Ammon's horn (tissue), 1 donor: ENCODE measurements at places on chromosomes 2 and 18.

GRCh38 chr2:19500126-19500525 lies 141.7 kb upstream of the OSR1 start:
- no peak for DNase-seq

- DNase-seq: no peak
Observed at GRCh38 chr2:84704505-84705244, 176.2 kb downstream of the TRABD2A start.

DNA sequence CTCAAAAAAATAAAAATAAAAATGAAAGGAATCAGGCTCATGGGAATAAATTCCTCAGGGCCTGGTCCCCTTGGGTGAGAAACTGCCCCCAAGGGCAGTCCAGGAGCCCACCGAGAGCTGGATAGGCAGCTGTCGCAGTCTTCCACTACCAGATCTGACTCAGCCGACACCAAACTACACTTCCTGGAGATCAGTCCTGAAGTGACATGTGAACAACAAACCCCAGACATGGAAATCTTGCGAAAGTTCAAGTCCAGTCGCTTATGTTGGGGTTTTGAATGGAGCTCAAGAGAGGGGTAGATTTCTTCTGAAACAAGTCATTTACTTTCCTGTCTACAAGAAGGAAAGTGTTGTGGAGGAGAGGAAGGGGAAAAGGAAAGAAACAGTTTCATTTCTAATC lies 12.9 kb downstream of the ADCY3 start:
- no peak for DNase-seq

DNA sequence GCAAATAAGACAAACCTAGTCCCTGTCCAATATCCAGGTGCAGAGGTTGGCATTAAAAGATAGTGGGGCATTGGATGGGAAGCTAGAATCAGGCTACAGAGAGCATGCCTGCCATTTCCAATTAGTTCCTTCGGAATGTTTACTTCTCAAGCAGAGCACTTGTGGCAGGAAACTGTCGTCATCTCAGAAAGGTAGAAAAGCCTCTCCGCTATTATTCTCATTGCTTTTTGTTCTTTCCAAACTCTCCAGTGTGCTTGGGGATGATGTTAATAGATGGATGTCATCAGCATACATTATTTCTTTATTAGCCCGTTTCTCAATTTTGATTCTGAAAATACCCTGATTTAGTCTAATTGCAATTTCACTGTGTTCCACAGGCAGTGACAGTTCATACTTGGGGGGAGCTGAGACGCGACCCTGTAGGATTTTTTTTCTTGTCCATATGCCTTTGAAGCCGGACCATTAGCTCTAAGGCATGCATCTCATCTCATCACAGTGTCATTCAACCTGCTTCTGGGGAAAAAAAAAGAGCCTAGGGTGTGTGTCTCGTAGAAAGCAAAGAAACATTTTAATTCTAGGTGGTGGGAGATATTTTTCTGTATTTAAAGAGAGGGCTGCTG lies 7.7 kb downstream of the ASB18 start:
- DNase-seq: no peak

- no peak for DNase-seq
Observed at GRCh38 chr2:176160251-176160985, 3.3 kb downstream of the HOXD3 start.

DNA sequence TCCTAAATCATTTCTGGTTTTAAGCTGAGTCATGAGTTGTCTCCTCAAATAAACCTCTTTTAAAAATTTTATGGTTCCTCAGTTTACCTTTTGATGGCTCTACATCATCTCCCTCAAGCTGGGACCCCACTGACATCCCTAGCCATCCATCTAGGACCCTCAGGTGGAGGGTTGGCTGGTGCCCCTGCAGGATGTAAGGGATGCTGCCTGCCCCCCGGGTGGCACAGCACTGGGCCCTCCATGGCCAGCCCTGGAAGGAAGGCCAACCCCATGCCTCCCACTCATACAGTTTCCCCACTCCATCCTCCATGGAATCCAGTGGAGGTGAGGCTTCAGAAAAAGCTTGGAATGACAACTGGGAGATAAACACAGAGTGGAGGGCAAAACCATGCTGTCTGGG lies 17.2 kb upstream of the GPC1 start:
- DNase-seq: no peak

DNA sequence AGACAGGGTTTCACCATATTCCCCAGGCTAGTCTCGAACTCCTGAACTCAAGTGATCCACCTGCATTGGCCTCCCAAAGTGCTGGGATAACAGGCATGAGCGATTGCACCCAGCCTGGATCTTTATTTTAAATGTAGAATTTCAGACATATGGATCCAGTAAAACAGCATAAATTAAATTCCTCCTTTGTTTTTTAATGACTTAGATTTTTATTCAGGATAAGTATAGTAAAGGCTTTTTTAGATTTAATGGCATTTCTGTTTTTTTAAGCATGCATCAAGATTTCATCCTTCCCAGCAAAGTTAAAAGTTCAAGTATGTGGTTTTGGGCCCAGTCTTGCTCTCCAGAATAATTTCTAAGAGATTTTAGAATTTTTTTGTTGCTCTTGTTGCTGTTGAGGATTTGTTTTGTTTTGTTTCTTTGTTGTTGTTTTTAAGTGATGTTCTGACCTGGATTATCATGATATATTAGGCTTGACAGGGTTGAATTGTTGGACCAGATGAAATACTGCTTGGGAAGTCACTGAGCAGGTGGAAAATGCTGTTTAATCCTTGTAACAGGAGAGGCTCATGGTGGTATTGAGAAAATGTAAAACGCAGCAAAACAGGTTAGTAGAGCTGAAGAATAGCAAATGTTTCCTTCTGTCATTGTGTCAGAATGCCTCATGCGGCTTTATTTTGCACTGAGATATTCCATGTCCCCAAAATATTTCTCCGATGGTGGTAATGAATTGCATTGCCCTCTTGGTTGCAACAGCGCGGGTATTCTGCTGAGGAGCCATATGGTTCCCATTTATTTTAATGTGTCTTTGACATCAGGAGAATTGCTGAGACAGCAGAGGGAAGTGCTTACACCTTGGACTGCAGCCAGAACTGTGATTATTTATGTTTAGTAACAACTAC lies 147.9 kb downstream of the GALNT3 start:
- DNase-seq: no peak

DNA sequence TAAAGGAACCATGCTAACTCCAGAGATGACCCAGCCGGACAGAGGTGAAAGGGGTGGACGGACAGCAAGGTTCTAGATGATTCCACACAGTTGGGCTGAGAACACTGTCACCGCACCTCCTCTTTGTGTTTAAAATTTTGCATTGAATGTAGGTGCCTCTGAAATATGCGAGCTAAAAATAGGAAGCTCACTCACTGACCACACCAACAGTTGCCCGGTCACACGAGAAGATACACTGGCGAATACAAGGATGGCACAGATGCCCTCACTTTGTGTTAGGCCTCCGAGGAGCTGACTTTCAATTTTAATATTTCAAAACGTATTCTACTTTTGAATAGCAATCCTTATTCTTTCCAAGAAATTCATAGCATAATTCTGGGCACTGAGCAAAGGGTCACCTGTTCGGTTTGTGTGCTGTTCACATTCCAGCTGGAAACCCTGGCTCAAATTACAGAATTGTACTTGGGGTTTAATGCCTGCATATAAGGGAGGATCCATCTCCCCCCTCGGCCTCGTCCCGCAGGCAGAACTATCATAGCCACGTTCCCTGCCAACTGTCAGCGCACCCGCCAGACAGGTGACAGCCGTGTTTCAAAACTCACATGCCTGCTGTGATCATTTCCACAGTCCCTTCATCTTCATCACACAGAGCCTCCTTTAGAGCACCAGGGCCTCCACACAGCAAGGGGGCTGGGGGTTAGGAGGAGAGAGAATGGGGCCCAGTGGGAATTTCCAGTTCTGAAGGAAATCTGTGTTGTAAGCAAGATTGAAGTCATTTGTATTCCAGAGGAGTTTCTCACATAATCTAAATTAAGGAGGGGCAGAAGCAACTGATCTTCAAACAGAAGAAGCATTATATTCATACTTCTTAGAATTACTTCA lies 48.2 kb downstream of the ADI1 start:
- no peak for DNase-seq

DNA sequence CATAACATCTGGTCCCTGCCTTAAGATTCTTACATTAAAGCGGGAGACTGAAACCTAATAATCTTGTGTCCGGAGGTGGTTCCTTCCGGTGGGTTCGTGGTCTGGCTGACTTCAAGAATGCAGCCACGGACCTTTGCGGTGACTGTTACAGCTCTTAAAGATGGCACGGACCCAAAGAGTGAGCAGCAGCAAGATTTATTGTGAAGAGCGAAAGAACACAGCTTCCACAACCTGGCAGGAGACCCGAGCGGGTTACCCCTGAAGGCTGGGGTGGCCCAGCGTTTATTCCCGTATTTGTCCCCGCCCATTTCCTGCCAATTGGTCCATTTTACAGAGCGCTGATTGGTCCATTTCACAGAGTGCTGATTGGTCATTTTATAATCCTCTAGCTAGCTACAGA lies 122.3 kb upstream of the SIX2 start:
- no peak for DNase-seq

DNA sequence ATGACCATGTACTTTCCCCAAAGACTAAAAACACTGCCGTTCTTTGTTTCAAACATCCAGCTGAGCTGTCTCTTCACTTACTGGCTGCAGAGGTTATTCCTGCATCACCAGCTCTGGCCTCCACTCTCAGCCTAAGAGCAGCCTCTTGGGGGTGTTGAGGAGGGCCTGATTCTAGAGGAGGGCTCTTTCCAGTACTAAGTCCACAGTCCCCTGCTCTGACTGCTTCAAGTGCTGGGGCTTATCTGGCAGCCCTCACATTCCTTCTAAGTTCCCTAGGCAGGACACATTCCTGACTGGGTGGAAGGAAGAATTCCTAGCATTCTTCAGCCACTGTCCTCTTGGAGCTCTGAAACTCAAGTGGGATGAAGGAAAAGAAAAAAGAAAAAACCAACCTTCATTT lies 32.9 kb upstream of the EHBP1 start:
- no peak for DNase-seq

GRCh38 chr2:122697415-122697814 lies 942.0 kb downstream of the TSN start:
- DNase-seq: no peak

DNA sequence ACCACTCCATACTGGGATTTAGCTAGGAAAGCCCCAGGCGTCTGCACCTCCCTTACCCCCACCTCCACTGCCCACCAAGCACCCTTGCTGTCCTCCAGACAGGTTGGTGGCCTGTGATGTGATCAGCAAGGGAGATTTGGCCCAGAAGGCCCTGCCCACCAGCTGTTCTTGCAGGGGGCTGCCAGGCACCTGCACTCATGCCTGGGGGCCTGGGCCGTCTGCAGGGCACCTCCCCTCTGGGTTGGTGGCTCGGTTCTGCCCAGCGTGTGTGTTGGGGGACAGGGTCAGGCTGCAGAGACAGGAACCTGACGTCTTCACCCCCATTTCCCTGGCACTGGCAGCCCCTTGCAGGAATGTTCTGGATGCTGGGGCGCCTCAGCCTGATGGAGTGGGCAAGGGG lies 5.8 kb downstream of the DNMT3A start:
- DNase-seq: no peak

DNA sequence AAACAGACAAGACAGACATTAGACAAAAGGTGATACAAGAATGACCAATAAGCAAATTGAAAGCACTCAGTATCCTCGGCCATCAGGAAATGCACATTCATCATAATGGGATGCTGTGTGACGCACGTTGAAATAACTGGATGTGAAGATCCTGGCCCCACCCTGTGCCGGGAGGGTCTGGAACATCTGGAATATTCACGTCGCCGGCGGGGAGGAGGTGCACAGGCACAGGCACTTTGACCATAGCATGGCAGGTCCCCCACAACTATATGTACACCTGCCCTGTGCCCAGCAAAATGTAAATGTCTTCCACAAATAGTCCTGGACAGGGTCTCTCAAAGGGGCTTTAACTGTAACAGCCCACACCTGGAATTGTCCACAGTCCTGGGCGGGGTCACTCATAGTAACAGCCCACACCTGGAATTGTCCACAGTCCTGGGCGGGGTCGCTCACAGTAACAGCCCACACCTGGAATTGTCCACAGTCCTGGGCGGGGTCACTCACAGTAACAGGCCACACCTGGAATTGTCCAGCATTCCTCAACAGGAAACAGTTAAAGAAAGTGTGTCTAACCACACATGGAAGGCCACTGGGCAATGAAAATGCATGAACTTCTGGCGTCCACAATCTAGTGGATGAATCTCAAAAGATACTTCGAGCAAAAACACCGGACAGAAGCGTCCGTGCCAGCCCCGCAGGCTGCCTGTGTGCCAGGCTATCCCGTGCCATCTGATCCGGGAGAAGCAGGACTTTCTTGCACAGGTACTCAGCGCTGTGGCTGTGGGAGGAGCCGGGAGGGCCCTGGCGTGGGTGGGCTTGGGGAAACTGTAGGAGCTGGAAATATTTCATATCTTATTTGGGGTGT lies 113.4 kb downstream of the RTP5 start:
- DNase-seq: no peak

DNA sequence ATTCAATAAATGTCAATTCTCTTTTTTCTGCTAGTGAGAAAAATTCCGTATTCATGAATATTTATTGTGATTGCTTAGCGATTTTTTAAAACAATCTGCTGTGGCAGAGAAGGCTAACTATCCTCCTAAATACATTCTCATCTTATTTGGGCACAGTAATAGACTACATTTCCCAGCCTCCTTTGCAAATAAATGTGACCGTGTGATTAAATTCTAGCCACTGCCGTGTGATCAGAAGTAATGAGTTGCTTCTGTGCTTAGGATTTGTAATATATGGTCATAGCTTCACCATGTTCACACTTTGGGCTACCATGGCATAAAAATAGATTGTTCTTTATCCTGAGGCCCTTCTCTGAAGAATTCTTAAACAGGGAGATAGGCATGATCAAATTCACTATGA lies 179.6 kb downstream of the FAM124B start:
- DNase-seq: no peak
